ENCODE measurements at places on chromosomes 16 and 17. TPM values are rescaled to one million over a fixed set of nuclear protein-coding genes. Genes with fewer than 3 reads are reported as not detected.

- no peaks in the 10 kb centered on the region for H3K27me3 ChIP-seq
- H3K4me1 ChIP-seq: peaks cover 40% of the 10 kb centered on the region
- no peak overlapping the region for H3K4me3 ChIP-seq
Observed at GRCh38 chr17:17073030-17073564, 30.8 kb downstream of the MPRIP start.

- no peak for DNase-seq
- no peaks in the 10 kb centered on the region for H3K36me3 ChIP-seq
- H3K27ac ChIP-seq: no peak overlapping the region
- H3K27me3 ChIP-seq: peaks cover 6% of the 10 kb centered on the region
Observed at GRCh38 chr16:46885960-46886763, 2.0 kb downstream of the GPT2 start.

DNA sequence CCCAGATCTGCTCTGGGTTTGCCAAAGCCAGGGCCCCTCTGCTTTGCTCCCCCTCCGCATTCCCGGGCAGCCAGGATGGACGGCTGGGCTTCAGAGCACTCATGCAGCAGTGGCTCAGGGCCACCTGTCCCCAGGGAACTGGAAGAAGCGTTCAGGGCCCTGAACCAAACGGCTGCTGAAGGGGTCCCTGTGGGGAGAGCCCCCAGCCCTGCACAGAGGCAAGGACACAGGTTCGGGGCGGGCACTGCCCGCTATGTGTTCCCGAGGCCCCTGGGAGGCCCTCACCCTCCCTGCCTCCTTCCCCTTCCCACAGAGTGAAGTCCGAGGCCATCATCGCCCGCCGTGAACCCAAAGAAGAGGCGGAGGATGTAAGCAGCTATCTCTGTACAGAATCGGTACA is 10.4 kb downstream of the NME3 start:
- H3K36me3 ChIP-seq: no peaks in the 10 kb centered on the region
- no peak overlapping the region for H3K27ac ChIP-seq
- no peak for DNase-seq
- H3K4me1 ChIP-seq: no peaks in the 10 kb centered on the region

Gene MPV17L
- polyA plus RNA-seq: 5.0 TPM

Gene ADAP2
- 5.1 TPM for polyA plus RNA-seq

Gene NTHL1
- polyA plus RNA-seq: 30.0 TPM

Gene HEATR9
- polyA plus RNA-seq: not detected

GRCh38 chr16:72604375-72604774 is 432.4 kb upstream of the PMFBP1 start:
- no peaks in the 10 kb centered on the region for H3K36me3 ChIP-seq
- no peaks in the 10 kb centered on the region for H3K4me1 ChIP-seq

- H3K4me3 ChIP-seq: no peak overlapping the region
- H3K36me3 ChIP-seq: no peaks in the 10 kb centered on the region
- no peaks in the 10 kb centered on the region for H3K27me3 ChIP-seq
- H3K4me1 ChIP-seq: peaks cover 23% of the 10 kb centered on the region
- no peak for DNase-seq
- H3K27ac ChIP-seq: no peak overlapping the region
Observed at GRCh38 chr17:39954876-39955275, 7.9 kb upstream of the GSDMA start.

Gene ALDH3A1
- 0.69 TPM for polyA plus RNA-seq

GRCh38 chr16:49415083-49415482 is 41.5 kb downstream of the C16orf78 start:
- no peaks in the 10 kb centered on the region for H3K4me1 ChIP-seq
- H3K36me3 ChIP-seq: no peaks in the 10 kb centered on the region
- H3K4me3 ChIP-seq: no peak overlapping the region
- no peak overlapping the region for H3K27ac ChIP-seq

DNA sequence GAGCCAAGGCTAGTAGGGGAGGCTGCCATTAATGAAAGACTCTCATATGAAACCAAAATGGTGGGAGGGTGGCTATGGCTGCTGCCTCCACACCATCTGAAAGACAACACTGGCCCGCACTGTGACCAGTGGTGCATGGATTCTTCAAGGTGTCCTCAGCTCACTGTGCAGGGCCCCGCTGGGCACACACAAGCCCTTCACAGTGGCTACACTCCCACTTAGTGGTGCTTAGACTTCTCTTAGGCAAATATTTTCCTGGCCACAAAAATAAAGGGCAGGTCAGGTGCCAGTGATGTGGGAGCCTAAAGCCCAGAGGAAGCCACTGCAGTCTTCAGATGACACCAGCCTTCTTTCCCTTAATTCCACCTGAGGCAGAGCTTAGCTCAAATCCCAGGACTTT is 38.1 kb upstream of the IRX3 start:
- H3K4me3 ChIP-seq: no peak overlapping the region
- DNase-seq: no peak
- no peaks in the 10 kb centered on the region for H3K27me3 ChIP-seq
- H3K27ac ChIP-seq: no peak overlapping the region

- peak overlapping the region; percentile 61 for H3K4me3 ChIP-seq
- H3K4me1 ChIP-seq: peaks cover 59% of the 10 kb centered on the region
- H3K36me3 ChIP-seq: no peaks in the 10 kb centered on the region
- peak overlapping the region; percentile 92 for H3K27ac ChIP-seq
Observed at GRCh38 chr17:7856011-7856810, 1.1 kb downstream of the NAA38 start.

GRCh38 chr16:3824121-3824795 is 56.3 kb downstream of the CREBBP start:
- no peak overlapping the region for H3K27ac ChIP-seq
- no peak overlapping the region for H3K4me3 ChIP-seq
- DNase-seq: no peak
- peaks cover 93% of the 10 kb centered on the region for H3K4me1 ChIP-seq
- no peaks in the 10 kb centered on the region for H3K27me3 ChIP-seq
- H3K36me3 ChIP-seq: peaks cover 3% of the 10 kb centered on the region

Gene SNX20
- polyA plus RNA-seq: 1.6 TPM

DNA sequence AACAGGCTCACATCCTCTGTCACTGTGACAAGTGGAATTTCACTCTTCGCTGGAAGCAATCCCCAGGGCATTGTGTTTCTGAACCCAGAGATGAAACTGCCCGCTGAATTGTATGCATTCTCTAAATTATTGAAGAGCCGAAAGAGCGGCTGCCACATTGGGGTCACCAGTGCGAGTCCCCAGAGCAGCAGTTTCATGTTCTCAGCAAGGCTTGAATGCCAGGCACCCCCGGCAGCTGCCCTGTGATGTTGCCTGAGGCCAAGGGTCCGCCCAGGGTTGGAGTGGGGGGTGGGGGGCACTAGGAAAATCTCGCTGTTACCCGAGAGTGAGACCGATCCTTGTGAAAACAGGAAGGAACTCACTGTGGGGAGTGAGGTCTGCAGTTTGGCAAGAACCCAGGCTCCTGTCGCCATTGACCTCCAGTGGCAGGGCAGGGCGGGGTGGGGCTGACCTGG is 20.7 kb upstream of the BCAR1 start:
- DNase-seq: no peak
- no peak overlapping the region for H3K27ac ChIP-seq
- H3K4me3 ChIP-seq: no peak overlapping the region
- H3K27me3 ChIP-seq: peaks cover 39% of the 10 kb centered on the region

Gene LRRC37A3
- 45.0 TPM for polyA plus RNA-seq

GRCh38 chr17:16075949-16076348 is 76.3 kb downstream of the TTC19 start:
- no peak overlapping the region for H3K4me3 ChIP-seq
- H3K4me1 ChIP-seq: no peaks in the 10 kb centered on the region
- H3K27ac ChIP-seq: no peak overlapping the region
- peaks cover 91% of the 10 kb centered on the region for H3K36me3 ChIP-seq
- DNase-seq: no peak
- no peaks in the 10 kb centered on the region for H3K27me3 ChIP-seq

Gene TRPV3
- polyA plus RNA-seq: 1.6 TPM

GRCh38 chr17:1055751-1056645 is 59.1 kb downstream of the TIMM22 start:
- DNase-seq: peak; percentile 82
- H3K4me1 ChIP-seq: no peaks in the 10 kb centered on the region
- no peak overlapping the region for H3K27ac ChIP-seq
- H3K4me3 ChIP-seq: no peak overlapping the region

- H3K36me3 ChIP-seq: no peaks in the 10 kb centered on the region
- peaks cover 6% of the 10 kb centered on the region for H3K4me1 ChIP-seq
- DNase-seq: peak; percentile 44
- H3K27me3 ChIP-seq: peaks cover 35% of the 10 kb centered on the region
- H3K4me3 ChIP-seq: no peak overlapping the region
- no peak overlapping the region for H3K27ac ChIP-seq
Observed at GRCh38 chr17:2894782-2895181, 98.5 kb downstream of the RAP1GAP2 start.

DNA sequence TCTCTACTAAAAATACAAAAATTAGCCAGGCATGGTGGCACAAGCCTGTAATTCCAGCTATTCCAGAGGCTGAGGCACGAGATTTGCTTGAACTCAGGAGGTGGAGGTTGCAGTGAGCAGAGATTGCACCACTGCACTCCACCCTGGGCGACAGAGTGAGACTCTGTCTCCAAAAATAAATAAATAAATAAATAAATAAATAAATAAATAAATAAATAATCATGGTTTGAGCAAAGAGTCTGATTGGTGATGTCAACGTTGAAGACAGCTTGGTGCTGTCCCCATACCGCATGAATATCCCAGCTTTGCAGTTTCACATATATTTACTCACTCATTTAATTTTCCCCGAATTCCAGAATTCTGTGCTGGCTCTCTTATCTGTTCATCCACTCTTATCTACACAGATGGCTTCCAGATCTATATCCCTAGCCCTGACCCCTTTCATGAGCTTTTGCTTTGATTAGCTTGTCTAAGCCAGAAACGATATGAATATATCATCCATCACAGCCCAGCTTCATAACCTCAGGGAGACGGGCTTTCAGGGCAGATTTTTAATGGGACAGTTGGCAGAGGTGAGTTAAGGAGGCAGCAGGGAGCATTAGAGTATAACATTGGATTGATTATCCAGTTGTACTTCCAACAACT is 91.0 kb downstream of the SPACA3 start:
- H3K4me1 ChIP-seq: no peaks in the 10 kb centered on the region
- H3K27ac ChIP-seq: no peak overlapping the region
- no peaks in the 10 kb centered on the region for H3K36me3 ChIP-seq
- no peaks in the 10 kb centered on the region for H3K27me3 ChIP-seq
- no peak overlapping the region for H3K4me3 ChIP-seq
- no peak for DNase-seq

Gene TAT
- 0.15 TPM for polyA plus RNA-seq

DNA sequence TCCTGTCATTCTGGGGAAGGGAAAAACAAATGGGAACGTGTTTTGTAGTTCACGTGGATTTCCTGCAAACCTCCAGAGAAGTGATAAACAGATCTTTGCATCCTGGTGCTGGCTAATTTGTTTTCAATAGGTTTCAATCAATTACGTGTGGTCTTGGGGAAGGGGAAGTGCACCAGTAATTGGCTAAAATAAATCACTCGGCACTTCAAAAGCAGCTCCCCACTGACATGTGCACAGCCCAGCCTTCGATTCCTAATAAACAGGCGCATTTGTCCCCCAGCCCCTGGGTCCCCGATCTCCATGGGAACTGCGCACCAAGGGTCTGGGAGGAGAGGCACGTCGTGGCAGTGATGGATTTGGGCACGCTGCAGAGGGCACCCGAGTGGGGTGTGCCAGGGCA is 112.9 kb upstream of the GSE1 start:
- H3K27me3 ChIP-seq: no peaks in the 10 kb centered on the region
- no peaks in the 10 kb centered on the region for H3K4me1 ChIP-seq
- no peaks in the 10 kb centered on the region for H3K36me3 ChIP-seq

DNA sequence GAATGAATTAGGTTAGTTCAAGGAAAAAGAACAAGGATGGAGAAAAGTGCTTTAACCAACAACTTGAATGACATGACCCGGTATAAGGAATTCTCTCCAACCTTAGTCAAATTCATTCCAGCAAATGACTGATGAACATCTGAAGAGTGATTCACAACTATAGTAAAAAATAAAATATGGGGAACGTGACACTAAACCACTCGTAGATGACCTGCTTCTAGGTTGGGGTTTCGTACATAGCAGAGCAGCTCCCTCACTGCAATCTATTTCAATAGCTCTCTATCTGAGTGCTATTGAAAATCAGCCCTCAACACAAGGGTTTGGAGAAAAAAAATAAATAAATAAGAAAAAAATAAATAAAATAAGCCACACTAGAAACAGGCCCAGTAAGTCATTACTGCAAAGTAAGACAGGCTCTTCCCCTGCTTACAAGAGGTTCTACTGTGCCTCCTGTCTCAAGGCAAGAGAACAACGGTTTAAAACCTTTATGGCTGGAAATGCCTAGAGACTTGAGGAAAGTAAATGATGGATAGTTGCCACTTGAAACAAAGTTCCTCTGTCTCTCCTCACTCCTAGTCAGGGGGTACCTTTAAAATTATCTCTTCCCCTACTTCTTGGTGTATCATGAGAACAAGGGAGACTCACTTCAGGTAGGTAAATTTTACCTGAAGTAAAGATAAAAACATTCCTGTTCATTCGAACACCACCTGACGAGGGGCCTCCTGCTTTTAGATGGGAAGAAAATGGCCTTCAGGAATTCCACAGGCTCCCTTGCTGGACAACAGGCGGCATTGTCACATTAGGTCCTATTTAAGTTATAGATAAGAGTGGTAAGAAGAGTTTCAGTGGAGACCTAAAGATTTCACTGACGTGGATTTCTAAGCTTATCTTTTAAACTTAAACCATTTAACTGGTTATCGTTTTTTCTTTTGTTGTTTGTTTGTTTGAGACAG is 20.5 kb downstream of the COG7 start:
- H3K36me3 ChIP-seq: peaks cover 53% of the 10 kb centered on the region
- no peak for DNase-seq

- peak overlapping the region; percentile 60 for H3K4me3 ChIP-seq
- H3K4me1 ChIP-seq: peaks cover 60% of the 10 kb centered on the region
- peaks cover 30% of the 10 kb centered on the region for H3K27me3 ChIP-seq
Observed at GRCh38 chr16:85902366-85903155, 3.6 kb downstream of the IRF8 start.

- no peak for DNase-seq
- H3K27ac ChIP-seq: no peak overlapping the region
- H3K4me1 ChIP-seq: no peaks in the 10 kb centered on the region
Observed at GRCh38 chr16:51407199-51407598, 256.1 kb upstream of the SALL1 start.

Gene B3GNT9
- 19.6 TPM for polyA plus RNA-seq

Gene EFTUD2
- polyA plus RNA-seq: 103 TPM

Gene SLC22A31
- polyA plus RNA-seq: 0.86 TPM

- no peak for DNase-seq
- H3K36me3 ChIP-seq: no peaks in the 10 kb centered on the region
- H3K4me3 ChIP-seq: no peak overlapping the region
- H3K27ac ChIP-seq: peak overlapping the region; percentile 4
- no peaks in the 10 kb centered on the region for H3K27me3 ChIP-seq
Observed at GRCh38 chr16:6827267-6827666, 505.4 kb upstream of the RBFOX1 start.

DNA sequence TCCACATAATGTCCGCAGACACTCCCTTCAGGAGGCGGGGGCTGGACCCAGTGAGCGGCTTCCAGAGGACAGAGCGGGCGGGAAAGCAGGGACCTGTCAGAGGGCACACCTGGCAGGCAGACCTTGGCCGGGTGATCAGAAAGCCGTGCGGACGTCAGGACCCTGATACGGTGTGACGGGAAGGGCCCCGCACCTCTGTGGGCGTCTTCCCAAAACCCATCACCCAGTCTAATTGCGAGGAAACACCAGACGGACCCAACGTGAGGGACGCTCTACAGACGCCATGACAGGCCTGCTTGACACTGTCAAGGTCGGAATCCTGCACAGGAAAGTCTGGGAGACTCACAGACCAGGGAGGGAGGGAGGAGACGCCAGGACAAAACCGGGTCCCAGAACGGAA is 8.4 kb downstream of the LMF1 start:
- peaks cover 4% of the 10 kb centered on the region for H3K4me1 ChIP-seq
- H3K36me3 ChIP-seq: peaks cover 16% of the 10 kb centered on the region
- H3K4me3 ChIP-seq: no peak overlapping the region
- H3K27ac ChIP-seq: no peak overlapping the region
- H3K27me3 ChIP-seq: no peaks in the 10 kb centered on the region

Gene TNFRSF17
- not detected for polyA plus RNA-seq
